Thoracic aorta (tissue), 2 donors: ENCODE measurements at places on chromosomes 6 and 20. TPM values are rescaled to one million over a fixed set of nuclear protein-coding genes. Genes with fewer than 3 reads are reported as not detected.

GRCh38 chr6:89555806-89556205 lies 82.7 kb downstream of the LYRM2 start:
- DNase-seq = no peak

Gene ZBTB46
- total RNA-seq = 9.9 TPM

DNA sequence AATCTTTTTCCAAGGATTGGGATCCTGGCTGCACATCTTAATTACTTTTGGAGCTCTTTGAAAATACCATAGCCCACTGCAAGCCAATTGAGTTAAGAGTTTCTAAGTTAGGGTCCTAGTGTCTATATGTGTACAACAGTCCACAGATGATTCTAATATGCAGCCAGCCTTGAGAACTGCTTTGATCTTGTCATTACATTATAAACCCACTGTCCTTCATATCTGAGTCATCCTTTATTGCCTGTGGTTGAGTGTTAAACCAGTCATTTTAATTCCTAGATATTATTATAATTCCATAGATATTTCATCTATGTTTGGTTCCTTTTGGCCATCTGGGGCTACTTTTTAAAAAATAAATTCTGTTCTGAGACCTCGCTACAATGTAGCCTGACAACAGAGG lies 24.1 kb downstream of the MCM8 start:
- no peak for DNase-seq

Gene PHF20
- 46.8 TPM for total RNA-seq

DNA sequence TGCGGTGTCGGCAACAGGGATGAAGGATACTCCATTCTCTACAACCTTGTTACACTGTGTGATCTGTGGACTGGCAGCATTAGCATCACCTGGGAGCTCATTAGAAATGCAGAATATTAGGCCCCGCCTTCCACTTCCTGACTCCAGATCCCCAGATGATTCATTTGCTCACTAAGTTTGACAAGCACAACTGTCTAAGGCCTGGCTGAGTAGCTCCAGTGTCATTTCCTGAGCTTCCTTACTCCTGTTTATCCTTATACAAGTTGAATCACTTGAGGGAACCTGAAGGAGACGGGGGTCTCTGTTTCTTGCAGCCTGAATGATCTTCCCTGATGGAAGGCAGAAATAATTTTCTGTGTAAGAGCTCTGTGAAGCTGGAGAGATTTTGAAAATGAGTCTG lies 32.7 kb upstream of the PROKR2 start:
- no peak for DNase-seq
